NCI-H460 (cell line): ENCODE measurements at places on chromosomes 12 and 14.

DNA sequence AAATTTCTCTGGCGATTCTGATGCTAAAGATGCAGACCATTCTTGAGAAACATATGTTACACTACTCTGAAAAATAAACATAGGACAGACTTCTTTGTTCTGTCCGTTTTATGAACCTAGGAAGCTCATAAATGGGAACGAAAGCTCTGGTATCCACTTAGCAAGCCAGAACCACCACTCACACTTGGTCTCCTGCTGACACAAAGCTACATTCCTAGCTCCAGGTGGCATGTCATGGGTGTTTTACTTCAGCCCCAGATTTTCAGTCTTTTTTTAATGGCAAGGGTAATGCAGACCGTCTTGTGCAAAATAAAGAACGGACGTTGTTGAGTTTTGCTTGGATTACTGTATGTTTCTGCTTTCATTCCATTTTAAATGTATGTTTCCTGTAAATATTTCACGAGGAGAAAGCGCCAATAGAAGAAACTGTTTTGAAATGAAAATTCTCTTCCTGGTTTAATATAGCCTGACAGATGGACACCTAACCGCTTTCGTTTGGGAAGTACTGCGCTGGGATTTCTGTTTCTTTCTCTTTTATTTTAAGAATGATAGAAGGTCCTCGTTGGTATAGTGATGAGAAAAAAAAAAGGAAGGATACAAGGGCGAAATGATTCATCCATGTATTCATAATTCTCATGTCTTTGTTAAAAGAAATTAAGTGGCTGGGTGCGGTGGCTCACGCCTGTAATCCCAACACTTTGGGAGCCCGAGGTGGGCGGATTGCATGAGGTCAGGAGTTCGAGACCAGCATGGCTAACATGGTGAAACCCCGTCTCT lies 871 bp upstream of the COQ5 start:
- peak; percentile 38 for DNase-seq

GRCh38 chr12:128852885-128853599 lies at the start of gene GLT1D1:
GLT1D1 (plus strand) TSS chr12:128853478; CDS start chr12:128853582, 104 bp downstream.
- DNase-seq: no peak

GRCh38 chr12:4275016-4275869 lies 1.7 kb downstream of the CCND2 start:
- DNase-seq: no peak

- DNase-seq: no peak
Observed at GRCh38 chr14:74085047-74085637, 386 bp downstream of the LIN52 start.

DNA sequence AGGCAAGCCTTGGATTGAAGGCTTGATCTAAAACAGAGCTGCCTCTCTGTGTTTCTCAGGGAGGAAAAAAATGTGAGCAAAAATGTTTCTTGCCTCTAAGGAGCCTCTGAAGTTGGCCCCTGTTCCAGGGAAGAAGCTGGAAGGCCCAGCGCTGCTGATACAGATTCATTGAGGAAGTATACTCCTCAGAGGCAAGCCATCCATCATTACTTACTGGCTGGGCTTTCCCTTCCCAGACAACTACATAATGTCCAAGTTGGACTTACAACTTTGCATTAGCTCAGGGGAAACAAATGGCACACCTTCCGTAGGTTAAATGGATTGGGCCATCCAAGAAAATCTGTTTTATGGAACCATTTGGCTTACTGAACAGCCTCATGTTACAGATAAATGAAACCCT lies 263.7 kb upstream of the SEL1L start:
- no peak for DNase-seq

- DNase-seq: no peak
Observed at GRCh38 chr12:88876857-88877256, 296.6 kb upstream of the KITLG start.

GRCh38 chr14:95409477-95410272 lies 90.0 kb upstream of the CLMN start:
- DNase-seq: no peak
